ENCODE measurements at places on chromosomes 3 and 15.
A peak's percentile ranks its signal among the peaks of the same experiment; 100 is the strongest.

DNA sequence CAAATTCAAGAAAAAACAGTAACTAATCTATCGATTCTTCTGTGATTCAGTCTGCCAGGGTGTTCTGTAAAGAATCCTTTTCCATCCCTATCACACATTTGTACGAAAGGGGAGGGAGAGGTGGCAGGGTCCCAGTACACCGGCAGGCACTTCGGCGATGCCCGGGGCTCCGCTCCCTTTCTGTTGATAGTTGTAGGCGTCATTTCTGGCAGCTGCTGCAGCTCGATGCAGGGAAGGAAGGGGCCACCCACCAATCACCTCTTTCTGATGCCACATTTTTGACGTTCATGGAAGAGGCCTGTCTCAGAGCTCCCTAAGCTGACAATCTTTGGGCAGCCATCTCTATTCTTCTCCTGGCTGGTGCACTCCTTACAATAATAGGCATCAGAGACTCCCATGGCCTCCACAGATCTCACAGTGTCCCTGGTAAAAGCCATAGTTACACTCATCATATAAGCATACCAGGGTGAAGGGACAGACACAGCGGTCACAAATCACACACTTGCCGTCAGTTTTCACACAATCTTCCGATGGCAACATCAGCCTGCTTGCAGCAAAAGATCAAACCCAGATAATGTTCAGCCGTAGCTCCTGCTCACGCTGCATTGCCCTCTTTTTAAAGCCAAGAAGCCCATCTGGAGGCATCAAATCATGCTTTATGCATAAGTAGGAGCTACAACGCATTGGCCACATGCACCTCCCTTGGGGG is 60.8 kb upstream of the ZBTB38 start:
- no peak for DNase-seq

DNA sequence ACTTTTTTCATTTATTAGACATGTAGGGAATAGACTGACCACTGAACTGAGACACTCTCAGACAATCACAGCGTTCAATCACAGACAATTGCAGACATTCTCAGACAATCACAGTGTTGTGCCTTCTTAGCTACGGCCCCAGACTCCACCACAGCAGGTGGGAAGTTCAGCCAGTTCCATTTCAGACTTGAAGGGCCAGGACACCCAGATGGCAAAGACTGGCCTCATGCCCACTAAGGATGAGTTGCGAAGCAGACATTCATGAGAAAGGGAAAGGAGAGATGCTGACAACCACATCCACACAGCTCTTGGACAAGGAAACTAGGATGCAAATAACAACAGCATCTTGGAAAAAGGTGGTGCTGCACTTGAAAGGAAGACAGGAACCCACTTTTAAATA is 21.9 kb upstream of the ALDH1L1 start:
- no peak for DNase-seq

- DNase-seq, result no peak
These were observed 193.5 kb upstream of the ZBTB20 start for GRCh38 chr3:115340586-115340985.

GRCh38 chr3:96970211-96970610 is 155.8 kb downstream of the EPHA6 start:
- no peak for DNase-seq

DNA sequence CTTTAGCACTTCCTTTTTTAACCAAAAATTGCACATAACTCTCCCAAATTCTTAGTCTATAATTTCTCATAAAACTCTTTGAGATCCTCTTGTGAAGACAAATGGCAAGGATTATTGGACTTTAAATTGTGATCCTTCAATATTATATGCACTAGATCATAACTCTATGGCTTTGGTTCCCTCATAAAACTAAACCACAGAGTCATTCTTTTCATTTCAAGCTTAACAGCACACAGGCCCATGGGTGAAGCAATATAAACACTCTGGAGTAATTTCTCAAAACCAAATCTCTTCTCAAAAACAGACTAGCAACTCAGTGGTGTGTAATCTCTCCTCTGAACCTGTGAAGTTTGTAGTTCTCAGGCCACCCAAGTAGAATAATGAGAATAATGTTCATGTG is 171.0 kb upstream of the NECTIN3 start:
- no peak for DNase-seq

DNA sequence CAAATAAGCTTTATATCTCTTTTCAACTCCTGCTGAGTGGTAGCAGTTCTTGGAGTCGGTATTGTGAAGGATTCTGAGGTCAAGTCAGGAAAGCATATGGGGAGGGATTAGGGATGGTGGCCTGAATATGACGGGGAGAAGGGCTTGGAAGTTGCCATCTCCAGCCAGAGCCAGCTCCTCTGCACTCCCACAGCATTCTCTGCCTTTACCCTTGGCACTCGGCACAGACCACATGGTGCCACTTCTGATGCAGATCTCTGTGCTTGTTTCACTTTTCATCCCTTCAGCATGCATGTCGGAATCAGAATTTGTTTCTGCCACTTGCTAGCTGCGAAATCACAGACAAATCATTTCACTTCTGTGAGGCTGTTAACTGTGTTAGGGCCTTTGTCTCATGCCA is 52.5 kb downstream of the RAB11A start:
- no peak for DNase-seq

GRCh38 chr3:108595321-108595720 is 5.8 kb downstream of the DZIP3 start:
- DNase-seq, result no peak

- peak; percentile 90 for DNase-seq
These were observed 80.9 kb downstream of the DUT start for GRCh38 chr15:48411971-48412591.

- no peak for DNase-seq
These were observed 294.3 kb downstream of the LRTM1 start for GRCh38 chr3:54633444-54634121.

DNA sequence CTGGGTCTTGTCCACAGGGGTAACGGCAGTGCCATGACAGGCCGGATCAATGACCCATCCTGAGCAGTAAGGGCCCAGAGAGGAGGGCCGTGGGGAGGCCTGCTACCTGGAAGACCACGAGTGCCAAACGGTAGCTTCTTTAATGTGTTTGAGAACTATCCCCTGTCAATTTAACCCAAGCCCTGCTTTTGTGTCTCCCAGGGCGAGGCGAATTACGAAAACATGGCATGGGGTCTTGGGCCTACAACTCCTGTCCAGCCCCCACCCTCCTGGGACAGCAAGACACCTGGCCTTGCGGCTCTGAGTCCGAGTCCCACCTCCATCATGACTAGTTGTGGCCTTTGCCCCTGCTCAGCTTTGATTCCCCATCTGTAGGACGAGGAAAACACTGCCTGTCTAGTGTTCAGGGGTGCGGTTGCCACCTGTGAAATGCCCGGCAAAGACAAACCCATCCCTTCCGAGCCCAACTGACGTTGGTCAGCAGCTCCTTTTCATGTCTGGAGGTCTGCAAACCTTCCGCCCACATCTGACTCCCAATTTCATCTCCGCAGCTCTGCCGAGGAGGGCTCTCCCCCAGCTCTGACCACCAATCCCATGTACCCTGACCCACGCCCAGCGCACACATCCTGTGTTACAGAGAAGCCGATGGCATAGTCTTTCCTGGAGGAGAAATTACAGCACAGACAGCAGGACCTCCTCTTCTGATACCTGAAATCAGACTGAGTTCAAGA is 28.9 kb upstream of the SNRPA1 start:
- DNase-seq, result peak; percentile 33

DNA sequence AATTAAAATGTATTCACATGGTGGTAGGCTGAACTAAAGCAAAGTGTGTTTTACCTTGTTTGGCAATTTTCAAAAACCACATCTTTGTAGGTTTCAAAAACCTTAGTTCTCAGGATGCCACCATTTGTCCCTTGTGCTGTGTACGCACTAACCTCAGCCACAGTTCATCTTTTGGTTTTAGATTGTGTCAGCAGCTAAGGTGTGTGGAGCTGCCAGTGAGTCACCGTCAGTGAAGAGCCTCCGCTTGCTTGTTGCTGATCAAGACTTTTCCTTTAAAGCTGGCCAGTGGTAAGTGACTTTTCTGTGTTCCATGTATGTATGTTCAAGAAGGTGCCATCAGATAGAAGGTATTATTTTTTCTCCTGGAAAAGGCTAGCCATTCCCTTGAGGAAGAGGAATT is 21.1 kb downstream of the OXNAD1 start:
- DNase-seq, result no peak
